ENCODE measurements at places on chromosomes 7 and 10.
A peak's percentile ranks its signal among the peaks of the same experiment; 100 is the strongest.

DNA sequence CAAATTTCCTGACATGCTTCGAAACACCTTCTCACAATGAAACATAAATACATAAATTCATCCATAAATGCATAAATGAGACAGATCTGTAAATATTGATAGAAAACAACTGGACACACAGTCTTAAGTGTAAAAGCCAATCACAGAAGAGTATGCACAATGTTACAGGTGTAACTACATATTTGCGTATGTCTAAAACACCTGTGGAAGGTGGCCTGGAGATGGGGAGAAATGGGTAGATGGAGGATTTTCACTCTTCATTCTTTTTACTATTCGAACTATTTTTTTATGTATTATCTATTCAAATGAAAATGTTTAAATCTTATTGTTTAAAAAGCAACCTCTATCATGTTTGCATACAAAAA lies 860 bp downstream of the IQUB start:
- no peak for DNase-seq

GRCh38 chr7:148849393-148850098 lies 34.5 kb downstream of the EZH2 start:
- no peak for DNase-seq

GRCh38 chr10:22620140-22620857 lies 94.1 kb downstream of the PIP4K2A start:
- DNase-seq = peak; percentile 93

DNA sequence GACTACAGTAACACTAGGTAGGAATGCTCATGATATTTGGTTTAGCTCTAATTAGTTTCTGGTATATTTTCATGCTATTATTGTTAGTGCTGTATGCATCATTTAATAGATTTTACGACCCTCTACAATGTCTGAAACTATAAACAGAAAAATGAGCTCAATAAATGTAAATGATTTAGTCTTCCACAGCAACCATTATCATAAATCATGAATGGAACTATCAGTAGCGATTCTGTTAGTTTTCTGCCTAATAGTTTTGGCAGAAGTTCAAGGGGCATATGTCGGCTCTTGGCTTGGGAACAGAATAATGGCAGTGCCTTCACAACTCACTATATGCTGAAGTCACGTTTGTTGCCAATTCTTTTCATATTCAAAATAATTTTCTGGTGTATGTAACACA lies 494.8 kb downstream of the PARD3 start:
- no peak for DNase-seq

DNA sequence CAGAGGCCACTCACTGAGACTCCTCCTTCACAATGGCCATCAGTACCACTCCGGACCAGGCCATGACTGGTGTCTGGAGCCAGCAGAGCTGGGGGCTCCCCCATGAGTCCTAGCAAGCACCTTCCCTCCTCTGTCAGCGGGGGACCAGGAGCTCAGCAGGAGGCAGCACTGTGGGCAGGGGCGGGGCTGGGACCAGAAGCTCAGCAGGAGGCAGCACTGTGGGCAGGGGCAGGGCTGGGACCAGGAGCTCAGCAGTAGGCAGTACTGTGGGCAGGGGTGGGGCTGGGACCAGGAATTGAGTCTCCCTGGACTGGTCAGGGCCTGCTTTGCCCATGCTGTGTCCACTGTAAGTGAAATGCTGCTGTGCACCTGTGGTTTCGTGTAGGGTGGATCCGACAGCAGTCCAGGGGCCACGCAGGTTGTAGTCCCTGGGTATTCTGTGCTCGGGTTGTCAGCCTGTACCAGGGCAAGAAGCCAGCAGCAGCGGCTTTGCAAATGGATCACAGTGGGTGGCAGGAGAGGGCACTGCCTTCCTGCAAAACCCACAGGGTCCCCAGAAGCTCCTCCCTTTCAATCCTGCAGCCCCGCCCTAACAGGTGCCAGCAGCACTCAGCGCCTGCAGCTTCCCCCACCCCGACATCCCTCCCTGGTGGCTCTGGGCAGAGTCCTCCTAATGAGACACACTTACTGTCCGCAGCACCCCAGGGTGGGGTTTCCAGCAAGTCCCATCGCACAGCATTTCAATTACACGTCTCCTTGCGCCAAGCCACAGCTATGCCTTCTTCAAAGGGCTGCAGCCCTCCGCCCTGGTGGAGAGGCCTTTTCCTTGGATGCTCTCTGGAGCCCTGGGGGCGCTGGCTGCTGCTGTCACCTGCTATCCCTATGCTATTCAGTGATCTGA lies 220.5 kb downstream of the TCERG1L start:
- no peak for DNase-seq

DNA sequence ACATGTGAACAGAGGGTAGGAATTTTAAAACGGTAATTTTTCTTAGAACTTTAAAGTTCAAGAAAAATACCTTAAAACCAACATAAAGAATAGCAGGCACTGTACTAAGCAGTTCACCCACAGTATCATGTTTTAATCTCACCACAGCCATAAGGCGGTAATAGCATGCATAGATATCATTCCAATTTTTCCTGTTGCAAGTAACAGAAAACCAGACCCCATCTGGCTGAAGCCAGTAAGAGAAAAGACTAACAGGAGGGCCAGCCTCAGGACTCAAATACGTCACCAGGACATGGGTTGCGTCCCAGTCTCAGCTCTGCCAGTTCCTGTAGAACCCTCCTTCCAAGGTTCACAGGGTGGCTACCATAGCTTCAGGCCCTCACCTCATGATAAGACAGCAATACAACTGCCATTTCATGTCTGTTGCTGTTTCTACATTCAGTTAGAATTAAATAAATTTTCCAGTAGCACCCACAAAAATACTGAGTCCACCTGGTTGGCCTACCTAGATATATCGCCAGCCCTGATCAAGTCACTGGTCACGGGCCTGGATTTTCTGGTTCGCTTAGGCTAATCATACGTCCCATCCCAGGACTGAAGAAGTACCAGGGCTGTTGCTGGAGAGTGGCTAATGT lies 2.0 kb upstream of the RNF32 start:
- DNase-seq = no peak

DNA sequence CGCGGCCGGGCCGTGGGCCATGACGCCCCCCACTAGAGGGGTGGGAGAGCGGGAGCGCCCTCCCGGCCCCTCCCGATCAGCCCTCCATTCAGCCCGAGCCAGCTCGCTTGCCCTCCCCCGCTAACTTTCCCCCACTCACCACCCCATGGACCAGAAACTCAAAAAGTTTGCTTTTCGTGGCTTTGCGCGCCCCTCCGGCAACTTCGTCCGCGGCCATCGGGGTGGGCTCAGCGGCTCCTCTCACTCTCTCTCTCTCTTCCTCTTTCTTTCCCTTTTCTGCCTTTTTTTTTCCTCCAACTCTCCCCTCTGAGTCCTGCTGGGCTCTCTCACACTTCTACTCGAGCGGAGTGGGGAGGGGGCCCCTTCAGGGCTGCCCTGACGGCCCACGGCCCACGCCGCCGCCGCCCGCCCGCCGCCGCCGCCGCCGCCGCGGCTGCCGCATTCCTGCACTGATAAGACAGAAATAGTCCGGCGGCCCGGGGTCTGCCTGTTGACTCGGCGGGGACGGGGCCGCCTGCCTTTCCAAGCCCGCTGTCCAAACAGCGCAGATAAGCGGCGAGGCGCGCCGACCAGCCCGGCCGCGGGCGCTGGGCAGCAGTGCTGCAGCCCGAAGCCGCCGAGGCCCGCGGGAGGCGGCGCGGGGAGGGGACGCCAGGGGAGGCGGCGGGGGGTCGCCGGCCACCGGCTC lies at the start of gene SMARCD3:
Gene SMARCD3, minus strand, starts transcription at position 349 of the 688 bp plus-strand sequence. Its CDS starts 132 bp downstream, at position 217.
- no peak for DNase-seq

DNA sequence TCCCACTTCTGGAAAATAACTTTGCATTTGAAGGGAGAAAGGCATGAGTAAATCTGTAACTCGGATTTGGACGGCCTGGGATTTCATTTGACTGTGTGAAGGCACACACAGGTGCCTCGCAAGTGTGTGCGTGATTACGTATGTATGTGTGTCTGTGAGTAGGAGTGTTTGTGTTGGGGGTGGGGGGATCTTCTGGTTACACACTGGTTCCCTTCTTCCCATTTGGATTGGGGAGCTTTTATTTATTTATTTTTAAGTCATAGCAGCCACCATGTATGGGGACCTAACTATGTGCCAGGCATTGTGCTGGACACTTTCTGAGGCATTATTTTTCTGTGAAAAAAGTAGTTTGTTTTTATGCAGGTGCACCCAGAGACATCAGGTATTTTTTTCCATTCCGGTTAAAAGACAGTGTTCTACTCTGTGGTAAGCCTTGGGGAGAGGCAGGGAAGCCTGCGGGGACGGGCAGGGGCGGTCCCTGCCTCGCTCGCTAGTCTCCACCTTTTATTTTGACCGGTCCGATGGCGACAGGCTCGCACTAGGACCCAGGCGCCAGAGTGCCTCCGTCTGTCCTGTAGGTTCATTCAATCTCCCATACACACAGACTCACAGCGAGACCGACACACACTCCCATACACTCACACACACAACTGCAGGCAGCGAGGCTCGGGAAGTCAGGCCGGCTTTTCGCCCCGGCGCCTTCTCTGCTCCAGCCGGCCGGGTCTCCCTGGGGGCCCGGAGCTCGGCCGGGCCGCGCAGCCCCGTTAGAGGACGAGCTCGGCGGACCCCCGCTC lies at the start of gene MXI1:
Gene MXI1, plus strand, starts transcription at position 595 of the 794 bp plus-strand sequence. CDS start 204 bp downstream, outside the sequence.
- DNase-seq = no peak

- DNase-seq = peak; percentile 64
Measured at GRCh38 chr10:104255311-104255981, 754 bp downstream of the GSTO1 start.

DNA sequence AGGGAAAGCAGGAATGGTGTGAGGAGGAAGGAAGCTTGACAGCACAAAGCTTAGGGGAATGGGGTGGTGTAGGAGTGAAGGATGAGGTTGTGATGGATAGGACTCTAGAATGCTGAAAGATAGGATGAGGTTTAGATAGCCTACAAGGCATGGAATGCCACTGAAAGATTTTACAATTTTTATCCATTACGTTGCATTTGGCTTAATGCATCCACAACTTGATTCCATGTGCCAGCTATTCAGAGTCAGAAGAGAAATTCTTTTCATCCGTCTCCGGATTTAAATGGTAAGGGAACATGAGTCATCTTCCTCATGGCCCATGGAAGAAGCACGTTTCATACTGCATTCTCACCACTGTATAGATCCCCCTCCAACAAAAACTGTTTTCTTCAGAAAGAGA lies 212.4 kb upstream of the BMPER start:
- DNase-seq = peak; percentile 62

DNA sequence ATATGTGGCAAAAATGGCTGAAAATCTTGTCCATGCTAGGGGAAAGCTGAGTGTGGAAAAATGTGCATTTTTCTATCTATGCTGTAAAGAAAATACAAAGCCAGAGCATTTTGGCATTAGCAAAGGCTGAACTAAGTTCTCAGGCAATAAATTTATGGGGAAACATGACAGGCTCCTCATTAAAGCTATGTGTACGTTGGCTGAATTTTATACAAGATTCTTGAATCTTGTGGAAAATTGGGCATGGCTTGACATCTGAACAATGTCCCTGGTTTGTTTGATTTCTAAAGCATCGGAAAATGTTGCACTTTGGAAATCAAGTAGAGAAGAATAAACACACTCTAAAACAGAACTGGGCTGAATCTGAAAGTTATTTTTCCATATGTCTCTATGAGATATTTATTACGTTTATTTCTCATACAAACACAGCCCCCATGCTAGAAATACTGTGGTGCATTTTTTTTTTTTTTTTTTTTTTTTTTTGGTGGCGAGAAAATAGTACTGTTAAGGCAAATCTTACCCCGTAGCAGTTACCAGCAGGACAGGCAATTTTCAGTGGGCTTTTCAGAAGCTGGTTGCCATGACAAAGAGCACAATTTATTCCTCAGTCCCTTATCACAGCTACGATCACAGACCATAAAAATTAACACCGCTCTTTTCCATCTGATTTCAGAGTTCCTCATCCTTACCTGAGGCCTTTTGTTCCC lies 16.9 kb downstream of the CPA1 start:
- DNase-seq = no peak

GRCh38 chr7:126436213-126436868 lies 816.4 kb downstream of the GRM8 start:
- DNase-seq = no peak

- DNase-seq = peak; percentile 25
Measured at GRCh38 chr7:28922624-28923331, 35.4 kb downstream of the TRIL start.

GRCh38 chr7:66033471-66034385 lies 41.9 kb upstream of the ASL start:
- no peak for DNase-seq

GRCh38 chr7:86863452-86863851 lies 196.0 kb downstream of the ELAPOR2 start:
- DNase-seq = no peak

DNA sequence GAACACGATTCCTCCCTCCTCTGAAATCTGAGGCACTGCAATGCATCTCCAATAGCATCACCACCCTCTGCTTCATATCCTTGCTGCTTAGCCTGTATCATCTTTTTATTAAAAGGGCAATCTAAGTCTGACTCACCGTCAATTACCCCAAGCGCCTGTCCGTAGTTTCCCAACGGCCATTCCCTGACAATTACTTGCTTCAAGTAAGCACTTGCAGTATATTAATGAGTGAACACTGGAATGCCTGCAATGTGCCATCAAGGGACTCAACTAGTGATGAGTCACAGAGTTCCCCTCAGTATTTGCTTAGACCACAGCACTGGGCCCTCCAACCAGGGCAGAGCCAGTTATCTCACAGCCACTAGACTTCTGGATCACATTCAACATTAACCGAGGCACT lies 19.5 kb upstream of the PPP1R3C start:
- DNase-seq = peak; percentile 97

DNA sequence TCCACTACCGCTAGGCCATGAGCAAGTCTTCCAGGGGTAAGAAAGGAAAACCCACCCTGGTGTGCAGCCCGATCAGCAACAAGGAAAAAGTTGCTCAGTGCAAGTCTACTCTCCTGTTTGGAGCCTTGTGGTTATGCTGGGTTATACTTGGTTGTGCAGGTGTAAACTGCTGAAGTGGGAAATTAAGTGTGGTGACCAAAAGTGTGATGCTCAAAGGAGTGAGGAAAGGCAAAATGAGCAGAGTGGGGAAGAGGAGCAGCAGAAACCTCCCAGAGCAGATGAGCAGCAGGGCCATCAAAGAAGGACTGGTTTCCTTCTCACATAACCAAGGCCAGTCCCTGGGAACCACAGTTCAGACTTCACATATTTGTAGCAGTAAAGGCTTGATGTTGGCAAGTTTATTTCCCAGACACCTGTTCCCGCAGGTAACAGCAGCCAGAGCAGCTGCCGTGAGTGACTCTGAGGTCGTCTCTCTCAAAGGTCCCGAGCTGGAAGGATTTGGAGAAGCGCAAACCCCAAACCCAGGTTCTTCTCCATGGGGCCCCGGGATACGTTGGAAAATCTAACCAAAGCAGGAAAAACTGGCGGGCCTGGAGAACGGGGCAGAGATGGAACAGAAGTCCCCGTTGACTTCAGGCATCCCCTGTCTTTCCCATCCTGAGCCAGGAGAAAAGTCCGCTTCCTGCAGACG lies 607 bp upstream of the SMO start:
- no peak for DNase-seq

DNA sequence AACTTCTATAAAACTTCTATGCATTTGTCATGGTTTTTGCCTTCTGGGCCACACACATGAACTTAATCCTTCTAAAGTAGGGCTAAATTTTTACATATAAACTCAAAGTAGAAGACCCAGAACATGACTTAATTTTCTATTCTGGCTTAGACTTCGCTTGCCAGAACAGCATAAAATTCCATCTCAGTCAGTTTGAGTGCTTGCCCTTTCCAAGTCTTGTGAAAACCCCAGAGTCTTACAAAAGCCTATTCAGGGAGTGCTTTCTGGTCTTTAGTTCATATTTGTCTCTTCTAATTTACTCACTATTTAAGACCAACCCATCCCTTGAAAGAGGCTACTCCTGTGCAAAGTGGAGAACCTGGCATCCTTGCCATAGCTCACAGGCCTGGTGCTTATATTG lies 201.6 kb upstream of the MEOX2 start:
- no peak for DNase-seq

- peak; percentile 18 for DNase-seq
Measured at GRCh38 chr10:122374859-122375678, 561 bp downstream of the PLEKHA1 start.

Data from GM04504 (cell line).